Activated T-cell treated with anti-CD3 and anti-CD28 coated beads, Interleukin-2, amount 50 U/mL, for 1 hour (primary cell): ENCODE measurements at places on chromosomes 7 and 10.

DNA sequence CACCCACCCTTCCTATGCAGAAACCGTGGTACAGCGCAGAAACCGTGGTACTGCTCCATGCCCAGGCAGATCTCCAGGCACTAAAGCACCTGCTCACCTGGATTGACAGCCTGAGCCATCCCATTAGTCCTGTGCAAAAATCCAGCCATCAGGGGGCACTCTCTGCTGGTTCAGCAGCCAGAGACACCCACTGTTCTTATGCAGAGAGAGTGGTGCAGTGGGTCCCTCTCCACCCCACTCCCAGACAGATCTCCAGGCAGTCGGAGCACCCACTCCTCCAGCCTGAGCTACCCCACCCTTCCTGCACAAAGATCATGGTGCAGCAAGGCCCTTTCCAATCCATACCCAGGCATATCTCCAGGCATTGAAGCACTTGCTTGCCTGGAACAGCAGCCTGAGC is 219.8 kb downstream of the CTNNA3 start:
- DNase-seq, result no peak

DNA sequence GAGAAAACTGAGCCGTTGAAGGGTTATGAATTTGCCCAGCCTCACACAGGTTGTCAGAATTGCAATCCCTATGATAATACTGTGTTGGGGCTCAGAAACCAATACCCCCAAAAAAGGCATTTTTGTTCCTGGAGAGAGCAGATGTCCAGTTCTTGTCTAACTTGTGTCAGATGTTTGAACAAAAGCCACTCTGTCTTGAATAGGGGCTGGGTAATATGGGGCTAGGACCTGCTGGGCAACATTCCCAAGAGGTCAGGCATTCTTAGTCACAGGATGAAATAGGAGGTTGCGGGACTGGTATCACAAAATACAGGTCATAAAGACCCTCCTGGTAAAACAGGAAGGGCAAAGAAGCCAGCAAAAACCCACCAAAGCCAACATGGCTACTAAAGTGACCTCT is 482.1 kb downstream of the IPMK start:
- DNase-seq, result no peak

- no peak for DNase-seq
These were observed 56.7 kb downstream of the OSBPL3 start for GRCh38 chr7:24923172-24923865.

GRCh38 chr7:26035552-26035951 is 116.4 kb upstream of the NFE2L3 start:
- no peak for DNase-seq

- DNase-seq, result no peak
These were observed 7.9 kb downstream of the MTURN start for GRCh38 chr7:30142710-30143109.

- no peak for DNase-seq
These were observed 48.6 kb upstream of the PDGFA start for GRCh38 chr7:568031-568951.

DNA sequence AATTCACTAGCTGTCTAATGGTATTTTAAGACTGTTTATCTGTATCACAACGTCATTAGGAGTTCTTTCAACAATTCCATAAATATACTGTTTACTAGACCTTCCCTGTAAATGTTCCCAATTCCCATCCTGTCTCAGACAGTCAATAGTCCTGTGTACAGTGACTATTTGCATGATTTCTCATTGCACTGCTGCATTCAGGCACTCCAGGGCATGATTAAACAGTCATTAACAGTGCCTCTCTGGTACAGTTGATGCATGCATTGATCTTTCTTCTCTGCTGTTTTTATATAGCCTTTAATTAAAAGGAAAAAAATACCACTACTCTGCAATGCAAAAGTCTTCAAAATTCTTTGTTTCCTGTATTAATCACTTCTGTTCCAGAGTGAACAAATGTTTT is 51.5 kb upstream of the MTURN start:
- no peak for DNase-seq

DNA sequence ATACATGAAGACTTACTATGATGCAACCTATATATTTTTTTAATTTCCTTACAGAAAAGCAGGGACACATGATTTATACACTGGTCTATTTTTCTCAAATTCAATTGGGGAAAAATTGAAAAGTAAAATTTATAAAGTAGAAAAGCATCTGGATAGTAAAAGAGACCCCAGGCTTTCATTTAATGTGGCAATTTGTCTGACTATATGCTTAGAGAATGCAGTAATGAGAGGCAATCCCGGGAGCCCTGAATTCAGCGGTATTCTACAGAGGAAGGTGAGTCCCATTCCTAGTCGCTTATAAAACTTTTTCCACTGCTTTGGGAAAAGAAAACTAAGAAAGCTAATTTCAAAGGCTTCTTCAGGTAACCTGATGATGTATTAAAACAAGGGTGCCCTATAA is 167.1 kb downstream of the SEMA3D start:
- no peak for DNase-seq

GRCh38 chr7:41169317-41169716 is 533.6 kb downstream of the INHBA start:
- no peak for DNase-seq

- no peak for DNase-seq
These were observed 14.4 kb upstream of the PCBD1 start for GRCh38 chr10:70902661-70903261.

DNA sequence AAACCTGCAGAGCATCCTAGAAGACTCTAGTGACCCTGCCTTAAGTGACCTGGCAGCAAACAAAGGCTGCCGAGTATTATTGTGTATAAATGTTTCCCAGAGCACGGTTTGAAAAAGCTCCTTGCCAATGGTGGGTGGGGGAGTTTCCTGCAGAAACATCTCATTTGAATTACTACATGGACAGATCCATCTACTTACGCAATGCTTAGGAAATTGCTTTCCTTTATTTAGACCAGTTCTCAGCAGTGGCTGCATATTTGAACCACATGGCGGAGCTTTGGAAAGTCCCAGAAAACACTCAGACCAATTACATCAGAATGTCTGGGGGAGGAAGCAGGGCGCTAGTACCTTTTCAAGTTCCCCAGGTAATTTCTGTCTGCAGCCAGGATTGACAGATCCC is 560.9 kb downstream of the SDK1 start:
- DNase-seq, result no peak

DNA sequence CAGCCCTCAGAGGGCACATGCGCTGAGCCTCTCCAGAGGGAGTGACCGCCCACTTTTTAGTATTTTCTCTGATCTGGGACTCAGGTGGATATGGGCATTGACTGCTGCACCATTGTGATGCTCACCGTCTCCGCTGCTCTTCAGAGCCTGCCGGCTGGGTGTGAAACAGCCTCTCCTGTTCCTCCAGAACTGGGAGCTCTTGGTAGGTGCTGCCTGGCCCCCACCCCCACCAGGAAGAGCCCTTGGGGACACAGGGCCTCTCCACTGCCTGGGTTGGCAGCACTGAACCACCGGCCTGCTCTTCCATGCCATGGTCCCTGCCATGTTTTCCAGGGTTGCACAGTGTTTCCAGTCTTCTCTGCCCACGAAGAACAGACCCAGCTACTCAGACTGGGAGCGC is 36.3 kb downstream of the ARHGAP22 start:
- no peak for DNase-seq

GRCh38 chr10:86113501-86113900 is 253.1 kb downstream of the GRID1 start:
- no peak for DNase-seq

DNA sequence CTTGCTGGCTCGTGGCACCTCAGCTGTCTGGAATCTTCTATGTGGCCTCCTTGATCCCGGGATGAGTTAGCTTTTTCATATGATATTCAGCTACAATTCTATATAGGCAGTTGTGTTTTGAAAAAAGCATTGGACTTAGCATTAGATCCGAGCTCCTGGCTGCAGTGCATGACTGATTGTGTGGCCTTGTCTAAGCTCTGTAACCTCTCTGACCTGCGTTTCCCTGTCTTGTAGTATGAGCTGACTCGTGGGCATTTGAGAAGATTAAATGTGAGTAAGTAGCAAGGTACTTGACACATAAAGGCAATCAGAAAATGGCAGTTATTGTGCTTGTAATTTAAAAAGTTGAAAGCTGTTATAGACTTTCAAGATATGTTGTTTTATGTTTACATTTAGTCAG is 85.9 kb downstream of the CCNY start:
- no peak for DNase-seq

DNA sequence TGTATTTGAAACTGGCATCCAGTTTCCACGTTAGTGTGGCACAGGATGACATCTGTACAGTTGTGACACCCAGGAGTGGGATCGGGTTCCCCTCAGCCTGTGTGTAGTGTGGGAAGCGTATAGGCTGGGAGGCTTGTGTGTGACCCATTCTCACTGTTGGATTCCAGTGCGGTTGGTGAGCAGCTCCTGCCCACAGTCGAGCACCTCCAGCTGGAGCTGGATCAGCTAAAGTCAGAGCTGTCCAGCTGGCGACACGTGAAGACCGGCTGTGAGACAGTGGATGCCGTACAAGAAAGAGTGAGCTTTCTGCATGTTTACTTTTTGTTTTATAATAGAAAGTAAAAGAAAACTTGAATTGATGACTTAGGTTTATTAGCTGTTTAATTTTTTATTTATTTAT is 18.7 kb upstream of the GET4 start:
- DNase-seq, result no peak

DNA sequence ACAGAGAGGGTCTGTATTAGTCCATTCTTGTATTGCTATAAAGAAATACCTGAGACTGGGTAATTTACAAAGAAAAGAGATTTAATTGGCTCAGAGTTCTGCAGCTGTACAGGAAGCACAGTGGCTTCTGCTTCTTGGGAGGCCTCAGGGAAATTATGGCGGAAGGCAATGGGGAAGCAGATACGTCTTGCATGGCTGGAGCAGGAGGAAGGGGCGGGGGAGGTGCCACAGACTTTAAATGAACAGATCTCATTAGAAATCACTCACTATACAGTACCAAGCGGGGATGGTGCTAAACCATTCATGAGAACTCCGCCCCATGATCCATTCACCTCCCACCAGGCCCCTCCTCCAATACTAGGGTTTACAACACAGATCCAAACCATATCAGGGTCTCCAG is 3.7 kb upstream of the CALU start:
- DNase-seq, result no peak

GRCh38 chr7:82985144-82985802 is 177.4 kb downstream of the PCLO start:
- no peak for DNase-seq

DNA sequence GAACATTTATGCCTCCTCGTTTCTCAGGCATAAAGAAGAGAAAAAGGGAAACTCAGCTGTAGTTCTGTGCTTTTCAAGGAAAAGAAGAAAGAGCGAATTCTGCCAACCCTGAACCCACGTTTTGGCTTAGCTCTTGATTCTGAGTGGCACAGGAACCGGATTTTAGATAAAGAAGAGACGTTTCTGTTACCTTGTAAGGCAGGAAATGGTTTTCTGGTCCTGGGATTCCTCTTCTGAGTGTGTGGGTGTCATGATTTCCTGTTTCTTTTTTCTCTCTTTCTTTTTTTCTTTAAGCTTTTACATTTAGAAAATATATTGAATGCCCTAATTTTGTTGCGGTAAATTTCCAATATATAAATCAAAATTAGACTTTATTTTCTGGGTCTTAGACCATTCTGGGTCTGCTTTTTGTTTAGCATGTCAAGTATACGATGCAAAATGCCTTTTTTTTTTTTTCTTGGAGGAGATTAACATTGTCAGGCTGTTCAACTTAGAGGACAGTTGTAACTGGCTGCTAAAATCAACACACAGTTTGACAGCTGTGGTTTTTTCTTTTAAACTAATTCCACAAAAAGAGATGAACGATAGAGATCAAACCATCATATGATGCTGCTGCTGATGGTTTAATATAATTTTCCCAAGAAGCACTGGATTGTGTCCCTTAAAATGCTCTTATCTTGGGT is 190.8 kb downstream of the GATA3 start:
- no peak for DNase-seq

DNA sequence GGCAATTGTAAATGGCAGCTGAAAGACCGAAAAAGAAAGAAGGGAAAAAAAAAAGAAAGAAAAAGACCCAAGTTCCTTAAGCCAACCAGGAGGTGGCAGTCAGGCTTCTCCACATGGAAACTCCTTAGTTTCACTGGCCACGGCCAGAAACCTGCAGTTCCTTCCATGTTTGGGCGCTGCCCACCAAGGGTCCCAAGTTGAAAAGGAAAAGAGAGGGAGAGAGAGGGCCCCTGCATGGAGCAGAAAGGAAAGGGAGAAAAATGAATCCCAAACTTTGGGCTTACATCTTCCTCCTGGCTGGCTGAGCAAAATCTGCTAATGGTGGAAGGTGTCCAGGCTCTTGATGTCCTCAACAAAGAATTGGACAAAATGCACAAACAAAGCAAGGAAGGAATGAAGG is 31.8 kb upstream of the ABCA13 start:
- DNase-seq, result no peak

DNA sequence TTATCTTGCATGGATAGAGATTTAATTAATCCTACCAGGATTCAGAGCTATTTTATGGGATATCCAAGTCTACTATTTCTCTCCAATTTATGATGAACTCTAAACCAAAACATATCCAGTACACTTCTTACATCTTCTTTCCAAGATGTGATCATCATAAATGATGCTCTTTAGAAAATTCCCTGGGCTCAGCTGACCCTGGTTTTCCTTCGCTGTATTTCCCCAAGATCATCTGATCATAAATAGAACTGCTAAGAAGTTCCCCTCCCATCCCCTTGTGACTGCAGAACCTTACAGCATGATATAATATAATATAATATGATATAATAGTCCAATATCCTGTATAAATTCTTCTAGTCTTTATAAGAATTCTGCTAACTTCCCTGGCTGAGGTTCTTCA is 114.6 kb upstream of the LYZL2 start:
- DNase-seq, result no peak
